CD4-positive, alpha-beta T cell treated with Interleukin-17A for 1 hour (primary cell): ENCODE measurements at places on chromosomes 2 and 18.

- DNase-seq = no peak
Measured at GRCh38 chr2:107548216-107548615, 278.5 kb upstream of the RGPD4 start.

DNA sequence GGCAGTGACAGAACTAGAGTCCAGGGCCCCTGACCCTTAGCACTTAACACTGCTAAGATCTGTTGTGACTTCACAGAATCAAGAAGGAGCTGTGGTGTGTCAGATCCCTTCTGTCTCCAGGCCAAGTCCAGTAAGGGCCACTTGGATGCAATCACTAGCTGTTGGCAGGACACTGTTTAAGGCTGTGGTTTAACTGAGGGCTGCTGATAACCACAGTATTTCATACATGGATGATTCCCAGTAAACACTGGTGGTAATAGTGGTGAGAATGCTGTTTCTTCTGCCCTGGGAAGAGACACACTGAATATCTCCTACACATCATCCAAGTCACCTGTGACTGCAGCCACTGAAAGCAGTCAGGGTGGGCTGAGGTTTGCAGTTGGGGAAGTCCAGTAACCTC lies 77.7 kb upstream of the FBXO11 start:
- no peak for DNase-seq

DNA sequence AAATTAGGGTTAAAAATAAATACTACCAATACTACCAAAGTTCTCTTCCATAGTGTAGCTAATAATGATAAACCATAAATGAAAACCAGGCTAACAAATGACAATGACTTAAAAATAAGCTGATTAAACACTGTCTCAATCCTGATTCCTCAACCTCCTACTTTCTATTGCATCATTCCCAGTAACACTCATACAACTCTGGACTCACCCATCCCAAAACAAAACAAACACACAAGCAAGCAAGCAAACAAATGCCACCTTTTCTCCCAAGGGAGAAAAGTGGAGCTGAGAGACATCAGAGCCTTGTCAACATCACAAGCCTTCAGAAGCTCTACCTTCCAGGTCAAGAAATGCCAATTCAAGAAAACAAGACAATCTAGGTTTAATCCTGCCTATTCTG lies 620.7 kb downstream of the NYAP2 start:
- no peak for DNase-seq

- no peak for DNase-seq
Measured at GRCh38 chr18:33440060-33441043, at the start of gene CCDC178. Gene CCDC178 (minus strand): TSS chr18:33440721. CDS start chr18:33412088, 28,633 bp downstream.

- DNase-seq = no peak
Measured at GRCh38 chr2:189512879-189513278, 67.7 kb downstream of the SLC40A1 start.

DNA sequence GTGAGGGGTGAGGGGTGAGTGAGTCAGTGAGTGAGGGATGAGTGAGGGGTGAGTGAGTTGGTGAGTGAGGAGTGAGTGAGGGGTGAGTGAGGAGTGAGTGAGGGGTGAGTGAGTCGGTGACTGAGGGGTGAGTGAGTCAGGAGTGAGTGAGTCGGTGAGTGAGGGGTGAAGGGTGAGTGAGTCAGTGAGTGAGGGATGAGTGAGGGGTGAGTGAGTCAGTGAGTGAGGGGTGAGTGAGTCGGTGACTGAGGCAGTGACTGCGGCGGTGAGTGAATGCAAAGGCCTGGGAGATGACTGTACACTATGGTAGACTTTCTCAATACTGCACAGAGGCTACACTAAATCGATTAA lies 16.6 kb downstream of the THAP4 start:
- DNase-seq = no peak

DNA sequence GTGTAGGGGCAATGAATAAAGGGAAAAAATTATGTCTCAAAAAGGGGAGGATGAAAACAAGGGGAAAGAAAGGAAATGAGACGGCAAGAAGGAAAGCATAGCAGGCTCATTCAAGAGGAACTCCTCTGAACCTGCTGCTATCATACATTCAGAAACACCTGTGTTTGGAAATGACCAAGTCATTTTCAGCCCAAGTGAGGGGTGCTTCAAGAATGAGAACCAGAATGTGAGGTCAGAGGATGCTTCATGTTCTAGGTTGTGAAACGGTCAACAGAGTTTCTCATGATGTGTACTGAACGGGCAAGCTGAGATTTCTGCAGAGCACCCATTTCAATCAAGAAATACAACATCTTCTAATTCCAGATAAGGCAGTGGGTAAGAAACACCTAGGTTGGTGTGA lies 1367.2 kb upstream of the CELF4 start:
- DNase-seq = no peak

GRCh38 chr18:23173912-23174311 lies 38.6 kb downstream of the CABLES1 start:
- DNase-seq = no peak

DNA sequence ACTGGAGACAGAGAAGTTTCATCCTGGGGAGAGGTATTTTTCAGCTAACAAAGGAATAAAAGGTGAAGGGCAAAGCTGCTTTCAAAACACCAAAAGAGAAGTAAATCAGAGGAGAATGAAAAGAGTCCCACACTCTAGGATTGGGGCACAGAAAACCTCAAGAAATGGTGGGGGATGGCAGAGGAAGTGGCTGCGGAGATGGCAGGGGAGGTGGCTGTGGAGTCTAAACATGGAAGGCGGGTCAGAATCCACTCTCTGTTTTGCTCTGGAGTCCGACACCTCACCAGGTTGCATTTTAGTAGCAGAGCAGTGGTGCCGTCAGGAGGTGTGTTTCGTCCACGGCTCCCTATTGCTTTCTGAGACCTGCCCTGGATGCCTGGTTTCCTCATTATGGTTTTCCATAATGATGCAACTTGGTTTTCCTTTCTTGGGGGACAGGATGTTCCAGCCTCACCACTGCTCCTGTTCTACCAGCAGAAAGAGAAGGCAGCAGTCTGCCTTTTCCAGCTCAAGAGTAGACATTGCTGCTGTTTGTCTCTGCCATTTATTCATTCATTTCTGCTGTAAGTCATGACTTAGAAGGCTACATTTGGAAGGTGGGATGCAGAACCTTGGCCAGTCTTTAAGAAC lies 188.7 kb downstream of the ANKRD44 start:
- DNase-seq = no peak

GRCh38 chr2:23480957-23481797 lies 96.2 kb downstream of the KLHL29 start:
- no peak for DNase-seq

GRCh38 chr18:69889009-69889408 lies 58.7 kb downstream of the CD226 start:
- no peak for DNase-seq

DNA sequence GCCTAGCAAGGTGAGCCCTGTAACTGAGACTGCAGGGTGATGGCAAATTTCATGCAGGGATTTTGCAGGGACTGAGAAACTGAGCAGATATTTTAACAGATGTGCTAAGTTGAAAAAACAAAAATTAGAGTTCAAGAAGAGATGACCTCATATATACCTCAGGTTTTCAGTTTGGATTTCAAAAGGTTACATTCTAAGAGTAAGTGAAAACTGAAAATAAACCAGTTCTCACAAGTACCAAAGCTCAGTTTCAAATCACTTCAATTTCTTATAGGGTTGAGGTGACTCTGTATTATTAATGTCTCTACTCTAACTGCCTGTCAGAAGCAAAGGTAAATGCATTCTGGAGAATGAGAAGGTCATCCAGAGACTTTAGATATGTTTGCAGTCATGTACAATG lies 237.4 kb upstream of the VRK2 start:
- no peak for DNase-seq

DNA sequence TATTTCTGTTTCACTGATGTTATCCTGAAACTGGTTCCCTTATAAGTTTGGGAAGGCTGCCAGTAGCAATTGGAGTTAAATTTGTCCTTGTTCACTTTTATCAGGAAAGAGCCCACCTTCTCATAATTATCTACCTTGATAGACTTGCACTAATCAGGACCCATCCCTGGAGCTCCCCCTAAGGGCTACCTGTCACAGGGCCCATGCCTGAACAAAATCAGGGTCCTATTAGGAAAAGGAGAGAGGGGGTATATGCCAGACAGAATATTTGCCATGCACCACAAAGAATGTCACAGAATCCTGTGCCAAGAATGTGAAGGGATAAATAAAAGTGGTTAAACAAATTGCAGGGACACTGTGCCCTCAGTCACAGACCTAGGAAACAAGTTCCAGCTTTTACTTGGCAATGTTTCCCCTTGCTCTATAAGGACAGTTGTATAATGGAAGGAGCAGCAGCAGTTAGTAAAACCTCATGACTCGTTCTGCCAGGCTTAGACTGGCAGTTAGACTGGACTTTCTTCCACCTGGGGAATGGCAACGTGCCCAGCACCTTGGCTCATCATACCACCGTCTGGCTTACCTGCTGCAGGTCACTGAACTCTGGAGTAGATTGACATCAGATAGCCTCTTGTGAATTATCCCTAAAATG lies 32.3 kb upstream of the VWC2L start:
- DNase-seq = no peak

GRCh38 chr2:138428710-138429440 lies 72.7 kb upstream of the SPOPL start:
- DNase-seq = no peak

- no peak for DNase-seq
Measured at GRCh38 chr2:190354003-190354690, 10.8 kb downstream of the INPP1 start.

DNA sequence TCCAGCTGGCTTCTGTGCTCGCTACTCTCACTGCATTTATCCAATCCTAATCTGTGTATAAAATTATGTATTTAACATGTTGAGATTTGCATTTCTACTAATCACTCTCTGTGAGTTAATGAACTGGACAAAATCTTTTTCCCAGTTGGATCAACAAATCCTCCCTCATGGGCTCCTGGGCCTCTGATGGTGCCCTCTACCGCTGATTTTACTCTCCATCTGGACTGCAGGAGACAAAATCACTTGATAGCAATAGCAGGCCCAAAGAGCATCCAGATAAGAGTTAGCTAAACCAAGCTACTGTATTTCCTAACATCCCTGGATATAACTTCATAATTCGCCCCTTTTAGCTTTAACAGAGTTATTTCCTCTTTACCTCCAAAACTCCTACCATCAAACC lies 14.4 kb downstream of the REG3G start:
- DNase-seq = no peak

DNA sequence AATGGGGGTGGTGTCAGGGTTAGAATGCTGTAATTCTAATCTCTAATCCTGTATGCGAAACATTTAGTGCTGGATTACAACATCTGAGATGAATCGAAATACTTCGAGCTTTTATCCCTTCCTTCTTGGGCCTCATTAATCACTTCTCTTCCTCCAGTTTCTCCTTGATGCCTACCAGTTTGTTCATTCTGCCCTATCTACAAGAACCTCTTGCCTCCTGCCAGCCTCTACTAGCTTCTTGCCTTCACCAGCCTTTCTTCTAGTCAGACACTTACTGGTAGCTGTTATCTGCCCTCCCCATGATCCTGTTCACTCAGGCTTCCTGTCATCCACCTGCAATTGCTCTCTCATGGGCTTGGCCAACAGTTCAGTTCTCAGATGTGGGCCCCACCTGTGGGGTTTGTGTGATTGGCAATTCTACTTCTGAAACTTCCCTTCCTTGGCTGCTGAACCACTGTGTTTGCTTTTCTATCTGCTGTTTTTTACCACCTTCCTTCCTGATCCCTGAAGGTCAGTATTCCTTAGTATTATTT lies 15.4 kb upstream of the FARP2 start:
- no peak for DNase-seq

- no peak for DNase-seq
Measured at GRCh38 chr2:74281141-74281975, 61.9 kb downstream of the SLC4A5 start.

- peak; percentile 25 for DNase-seq
Measured at GRCh38 chr2:109736177-109736827, 57.8 kb upstream of the RGPD5 start.

- no peak for DNase-seq
Measured at GRCh38 chr18:46829947-46830346, 73.1 kb upstream of the ST8SIA5 start.

GRCh38 chr2:12589802-12590320 lies 126.9 kb upstream of the TRIB2 start:
- no peak for DNase-seq

- no peak for DNase-seq
Measured at GRCh38 chr2:32926708-32927084, 20.1 kb upstream of the LTBP1 start.

GRCh38 chr2:74671479-74671878 lies 17.4 kb downstream of the SEMA4F start:
- no peak for DNase-seq

GRCh38 chr2:240465765-240466578 lies 30.5 kb downstream of the GPC1 start:
- DNase-seq = no peak

DNA sequence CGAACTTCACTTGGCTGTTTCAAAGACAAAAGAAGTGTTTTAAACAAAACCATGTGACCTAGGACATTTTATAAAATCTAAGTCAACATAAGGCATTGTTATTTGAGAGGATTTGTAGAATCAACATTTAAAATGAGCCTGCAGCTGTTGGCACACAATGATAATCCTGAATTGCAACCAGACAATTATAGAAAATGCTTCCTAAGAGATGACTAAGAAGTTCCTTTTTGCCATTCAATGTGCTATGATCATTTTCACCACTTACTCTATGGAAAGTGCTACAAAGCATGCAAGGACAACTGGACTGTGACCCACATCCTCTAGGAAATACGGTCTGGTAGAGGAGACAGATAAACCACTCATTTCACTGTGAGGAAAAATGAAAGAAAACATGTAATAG lies 246.4 kb downstream of the CDH20 start:
- no peak for DNase-seq

- no peak for DNase-seq
Measured at GRCh38 chr2:38106405-38107094, 30.6 kb upstream of the CYP1B1 start.

GRCh38 chr18:30920351-30920750 lies 122.2 kb downstream of the DSC3 start:
- no peak for DNase-seq

DNA sequence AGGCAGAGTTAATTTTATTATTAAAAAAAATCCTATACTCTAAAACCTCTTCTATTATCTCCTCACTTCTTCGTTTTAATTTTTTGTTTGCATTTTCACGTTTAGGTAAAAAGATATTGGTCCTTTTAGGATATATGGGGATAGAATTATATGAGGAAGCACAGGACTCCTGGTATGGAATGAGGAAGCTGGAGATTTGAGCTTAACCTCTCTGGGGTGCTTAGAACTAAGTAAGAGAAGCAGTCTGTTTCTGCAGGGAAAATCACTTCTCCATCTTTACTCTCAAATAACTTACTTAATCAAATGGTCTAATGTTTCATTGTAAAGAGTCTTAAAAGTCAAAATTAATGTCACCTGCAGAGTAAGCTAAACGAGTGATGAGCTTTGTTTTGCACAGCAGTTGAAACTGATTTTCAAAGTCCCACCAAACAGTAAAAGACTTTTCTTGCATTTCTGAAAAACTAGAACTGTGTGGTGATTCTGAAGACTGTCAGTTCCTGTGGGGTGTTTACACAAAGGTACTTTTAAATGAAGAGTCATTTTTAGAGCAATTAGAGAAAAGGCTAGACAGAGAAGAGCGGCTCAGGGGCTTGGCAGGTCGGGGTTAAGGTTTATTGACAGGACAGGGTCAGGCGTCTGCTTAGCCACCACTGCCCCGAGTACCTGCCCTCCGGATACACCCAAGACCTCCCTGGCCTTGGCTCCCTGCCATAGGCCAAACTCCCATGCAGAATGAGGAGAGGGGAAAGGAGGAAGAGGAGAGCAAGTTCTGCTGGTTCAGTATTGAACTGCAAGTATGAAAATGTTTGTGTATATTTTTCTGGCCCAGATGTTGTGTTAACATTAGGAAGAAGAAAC lies 21.6 kb downstream of the METAP1D start:
- DNase-seq = no peak

GRCh38 chr2:204353823-204354222 lies 191.5 kb upstream of the PARD3B start:
- no peak for DNase-seq

- DNase-seq = no peak
Measured at GRCh38 chr2:223644136-223644535, 42.0 kb upstream of the SCG2 start.
